ENCODE measurements at places on chromosomes 11 and 22.

GRCh38 chr11:67400251-67400941 is 1.3 kb downstream of the PPP1CA start:
- no peak for DNase-seq

GRCh38 chr11:28393348-28393747 is 285.2 kb downstream of the METTL15 start:
- no peak for DNase-seq

- no peak for DNase-seq
These were observed 3.9 kb downstream of the FDX1 start for GRCh38 chr11:110433393-110434333.

GRCh38 chr22:36588285-36588684 is 59.3 kb upstream of the EIF3D start:
- no peak for DNase-seq

- no peak for DNase-seq
These were observed 75.4 kb upstream of the KCNQ1OT1 start for GRCh38 chr11:2775083-2775625.

DNA sequence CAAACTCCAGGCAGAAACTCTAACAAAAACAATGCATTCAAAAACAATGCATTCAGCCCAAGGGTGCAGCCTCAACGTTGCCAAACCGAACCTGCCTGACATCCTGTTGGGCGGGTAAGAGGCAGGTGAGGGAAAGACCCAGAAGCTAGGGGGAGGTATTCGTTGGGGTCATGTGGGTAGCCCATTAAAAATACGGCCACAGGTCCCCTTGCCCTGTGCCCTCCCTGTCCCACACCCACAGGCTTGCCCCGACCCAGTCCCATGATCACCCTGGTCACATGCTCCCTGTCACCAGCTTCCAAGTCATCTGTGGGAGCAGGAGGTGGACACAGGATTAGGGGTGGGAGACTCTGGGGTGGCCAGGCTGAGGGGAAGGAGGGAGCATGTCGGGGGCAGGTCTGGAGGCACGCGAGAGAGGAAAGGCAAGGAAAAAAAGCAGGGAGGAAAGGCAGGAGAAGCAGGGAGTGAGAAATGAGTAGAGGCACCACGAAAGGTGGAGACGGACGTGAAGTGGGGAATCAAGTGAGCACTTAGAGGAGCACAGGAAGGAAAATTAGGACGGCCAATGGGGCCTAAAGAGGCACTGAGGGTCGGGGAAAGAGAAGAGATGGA is 683 bp downstream of the PLA2G6 start:
- no peak for DNase-seq

DNA sequence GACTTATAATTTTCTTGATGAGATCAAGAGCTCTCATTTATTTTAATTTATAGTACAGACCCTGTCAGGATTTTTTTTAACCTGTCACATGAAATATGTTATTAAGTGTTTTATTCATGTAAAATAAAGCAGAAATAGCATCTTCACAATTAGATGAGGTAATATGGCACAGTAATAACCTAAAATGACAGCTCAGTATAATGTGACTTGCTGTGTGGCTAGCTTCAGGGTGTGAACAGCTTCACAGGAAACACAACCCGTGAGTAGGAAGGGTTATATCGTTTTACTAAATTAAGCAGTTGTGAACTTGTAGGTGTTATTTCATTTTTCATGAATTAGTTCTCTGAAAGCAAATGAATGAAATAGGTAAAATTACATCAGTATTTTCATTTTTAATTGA is 366.9 kb upstream of the CHORDC1 start:
- DNase-seq: no peak

- no peak for DNase-seq
These were observed 17.0 kb upstream of the GRIK4 start for GRCh38 chr11:120494595-120494994.

GRCh38 chr11:88169471-88169870 is 5.8 kb downstream of the RAB38 start:
- no peak for DNase-seq

- no peak for DNase-seq
These were observed 101.2 kb downstream of the VPREB1 start for GRCh38 chr22:22345781-22346180.

DNA sequence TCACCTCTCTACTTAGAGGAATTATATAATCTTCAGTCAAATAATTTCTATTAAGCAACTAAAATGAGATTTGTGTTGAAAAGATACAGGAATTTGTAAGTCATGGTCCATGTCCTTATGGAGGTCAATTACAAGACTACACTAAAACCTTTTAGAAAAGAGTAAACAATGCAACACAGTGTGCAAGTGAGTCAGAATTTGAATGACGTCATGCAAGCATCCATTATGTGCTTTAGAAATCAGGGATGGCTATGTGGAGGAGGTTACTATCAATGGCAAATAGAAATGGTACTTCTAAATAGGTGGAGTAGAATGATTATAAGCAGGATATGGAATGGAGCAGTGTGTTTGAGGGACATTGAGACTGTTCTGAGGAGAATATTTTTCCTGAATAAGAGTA is 16.6 kb downstream of the OR10D3 start:
- no peak for DNase-seq

- no peak for DNase-seq
These were observed 32.1 kb downstream of the APOL5 start for GRCh38 chr22:35749808-35750207.

DNA sequence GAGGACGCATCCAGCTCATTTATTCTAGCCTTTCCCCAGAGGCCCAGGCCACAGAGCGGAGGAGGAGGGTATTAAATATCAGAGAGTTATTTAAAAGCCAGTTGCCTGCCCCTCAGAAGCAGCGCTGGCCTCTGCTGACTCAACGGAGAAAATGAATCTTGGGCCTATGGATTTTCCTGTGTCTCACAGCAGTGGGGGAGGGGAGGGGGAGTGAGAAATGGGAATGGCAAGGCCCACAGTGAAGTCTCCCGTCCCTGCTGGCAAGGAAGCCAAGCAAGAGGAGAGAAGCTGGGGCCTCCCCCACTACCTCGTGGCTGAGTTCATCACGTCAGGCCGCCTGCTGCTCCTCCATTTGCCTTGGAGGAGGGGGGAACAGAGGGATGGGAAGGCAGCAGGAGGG is 4.5 kb upstream of the TPBGL start:
- no peak for DNase-seq

GRCh38 chr22:31537019-31537535 is 40.7 kb downstream of the SFI1 start:
- no peak for DNase-seq

- DNase-seq: no peak
These were observed 219.6 kb downstream of the LUZP2 start for GRCh38 chr11:24716403-24716802.

GRCh38 chr11:76288166-76288980 is 82.1 kb upstream of the WNT11 start:
- DNase-seq: no peak

DNA sequence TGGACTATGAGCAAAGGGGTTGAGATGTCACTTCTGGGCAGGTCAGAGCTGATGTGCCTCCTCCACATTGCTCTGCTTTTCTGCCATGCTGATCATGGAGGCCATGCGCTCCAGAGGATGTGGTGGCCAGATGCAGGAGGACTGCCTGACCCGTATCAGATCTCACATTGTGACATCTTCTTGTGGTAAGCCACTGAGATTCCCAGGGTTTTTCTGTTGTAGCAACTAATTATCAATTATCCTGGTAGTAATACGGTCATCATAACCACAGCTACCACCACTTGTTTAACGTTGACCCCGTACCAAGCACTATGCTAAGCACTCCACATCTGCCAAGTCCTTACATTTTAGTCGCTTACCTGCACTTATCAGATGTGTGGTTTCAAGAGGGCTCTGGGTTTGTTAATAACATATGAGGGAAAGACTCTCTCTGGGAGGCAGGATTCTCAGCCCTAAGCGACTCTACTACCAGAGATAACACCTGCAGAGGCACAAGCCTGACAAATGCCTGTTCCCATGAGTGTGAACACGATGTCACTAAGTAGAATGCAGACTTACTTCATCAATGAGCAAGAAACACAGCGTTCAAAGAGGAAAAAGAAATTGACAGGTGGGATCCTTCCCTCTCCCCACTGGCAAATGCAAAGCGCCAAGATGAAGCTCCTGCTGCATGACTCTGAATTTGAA is 63.6 kb upstream of the TIMP3 start:
- no peak for DNase-seq
